Cortex of kidney (tissue), 1 donor: ENCODE measurements at places on chromosomes 13 and 19.

GRCh38 chr13:44058624-44059215 lies 179.0 kb downstream of the LACC1 start:
- DNase-seq, result no peak

GRCh38 chr13:97566907-97567306 lies 132.9 kb downstream of the RAP2A start:
- DNase-seq, result no peak

GRCh38 chr13:26919732-26920131 lies 159.1 kb upstream of the GPR12 start:
- no peak for DNase-seq

DNA sequence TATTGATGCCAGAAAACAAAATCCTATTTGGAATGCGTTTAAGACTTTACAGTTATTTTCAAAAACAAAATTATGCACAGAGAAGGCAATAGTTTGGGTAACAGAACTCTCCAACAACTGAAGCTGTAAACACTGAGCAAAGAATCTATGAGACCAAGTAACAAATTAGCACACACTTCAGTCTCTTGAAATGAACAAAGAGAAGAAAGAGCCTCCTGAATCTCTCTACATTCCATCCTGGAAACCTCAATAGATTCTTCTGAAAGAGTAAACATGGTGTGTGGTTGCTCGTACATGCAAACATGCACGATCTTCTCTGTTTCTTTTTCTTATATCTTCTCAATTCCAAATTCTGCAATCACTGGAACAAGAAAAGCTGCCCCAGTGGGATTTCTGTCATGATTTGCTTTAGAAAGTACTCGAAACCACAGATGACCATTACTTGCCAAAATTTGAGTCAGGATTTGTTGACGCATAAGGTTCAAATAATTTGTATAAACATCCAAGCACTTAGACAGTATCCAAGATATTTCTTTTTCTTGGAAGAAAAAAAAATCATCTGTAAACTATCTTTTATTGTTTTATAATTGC lies 137.9 kb upstream of the DACH1 start:
- no peak for DNase-seq

- no peak for DNase-seq
Measured at GRCh38 chr13:110628952-110629701, 13.8 kb downstream of the NAXD start.

DNA sequence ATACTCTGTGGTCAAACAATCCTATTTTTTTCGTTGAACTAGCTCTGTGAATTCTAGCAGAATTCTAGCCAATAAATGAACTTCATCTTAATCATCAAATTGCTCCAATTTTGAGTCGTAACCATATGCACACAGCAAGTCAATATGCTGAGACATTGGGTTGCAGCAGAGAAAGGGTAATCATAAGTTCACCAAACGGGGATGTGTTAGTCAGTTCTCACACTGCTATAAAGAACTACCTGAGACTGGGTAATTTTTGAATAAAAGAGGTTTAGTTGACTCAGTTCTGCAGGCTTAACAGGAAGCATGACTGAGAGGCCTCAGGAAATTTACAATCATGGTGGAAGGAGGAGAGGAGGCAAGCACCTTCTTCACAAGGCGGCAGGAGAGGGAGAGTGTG lies 67.7 kb upstream of the ABCC4 start:
- no peak for DNase-seq

GRCh38 chr19:2618611-2619010 lies 83.9 kb downstream of the GNG7 start:
- DNase-seq, result no peak

DNA sequence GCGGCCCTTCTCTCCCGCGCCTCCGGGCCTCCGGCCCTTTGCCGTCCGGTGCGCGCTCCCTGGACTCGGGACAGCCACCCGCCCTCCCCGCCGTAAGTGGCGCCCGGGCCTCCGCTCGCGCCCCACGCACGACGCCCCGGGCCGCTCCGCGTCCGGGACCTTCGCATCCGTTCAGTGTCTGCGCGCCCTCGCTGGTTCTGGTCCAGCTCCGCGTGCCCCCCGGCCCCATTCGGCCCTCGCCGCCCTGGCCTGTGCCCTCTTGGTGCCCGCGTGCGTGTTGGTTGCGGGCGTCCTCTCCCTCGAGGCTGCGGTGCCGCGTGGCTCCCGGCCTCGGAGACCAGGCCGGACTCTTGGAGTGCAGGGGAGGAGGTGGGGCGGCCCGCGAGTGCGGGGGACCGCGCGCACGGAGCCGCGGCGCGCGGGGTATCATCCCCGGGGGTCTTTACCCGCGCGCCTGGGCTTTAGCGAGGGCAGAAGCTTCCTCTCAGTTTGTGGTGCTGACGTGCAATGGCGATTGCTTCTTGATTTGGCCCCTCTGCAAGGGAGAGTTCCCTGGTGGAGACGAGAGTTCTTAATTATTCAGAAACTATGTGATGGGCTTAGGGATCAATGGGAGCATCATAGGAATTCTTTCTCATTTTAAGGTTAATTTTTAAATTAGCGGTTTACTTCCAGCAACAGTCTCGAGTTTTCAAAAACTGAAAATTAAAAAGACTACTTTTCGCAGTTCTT lies 757 bp downstream of the WASF3 start:
- no peak for DNase-seq

- no peak for DNase-seq
Measured at GRCh38 chr13:87954091-87954490, 282.9 kb downstream of the SLITRK5 start.

GRCh38 chr13:60108589-60108988 lies 55.1 kb downstream of the DIAPH3 start:
- DNase-seq, result no peak

DNA sequence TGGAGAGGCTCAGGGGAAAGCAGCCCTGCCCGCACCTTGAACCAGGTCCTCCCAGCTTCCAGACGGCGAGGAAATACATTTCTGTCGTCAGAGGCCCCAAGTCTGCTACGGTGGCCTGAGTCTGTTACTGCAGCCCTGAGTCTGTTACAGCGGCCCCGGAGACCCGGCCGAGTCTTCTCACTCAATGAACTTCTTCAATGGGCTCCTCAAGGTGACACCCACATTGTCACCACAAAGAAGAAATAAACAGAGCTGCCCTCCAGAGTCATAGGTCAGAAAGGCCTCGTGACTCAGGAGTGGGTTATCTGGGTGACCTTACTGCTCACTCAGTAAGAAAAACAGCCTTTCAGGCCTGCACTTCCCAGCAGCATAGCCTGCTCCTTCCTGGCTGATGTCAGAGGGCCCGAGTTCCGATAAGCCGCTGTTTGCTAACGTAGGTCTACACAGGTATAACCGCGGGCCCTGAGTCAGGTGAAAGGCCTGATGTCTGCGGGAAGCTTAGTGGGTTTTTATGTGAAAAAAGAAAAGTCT lies 66.9 kb upstream of the TM9SF2 start:
- DNase-seq, result no peak

DNA sequence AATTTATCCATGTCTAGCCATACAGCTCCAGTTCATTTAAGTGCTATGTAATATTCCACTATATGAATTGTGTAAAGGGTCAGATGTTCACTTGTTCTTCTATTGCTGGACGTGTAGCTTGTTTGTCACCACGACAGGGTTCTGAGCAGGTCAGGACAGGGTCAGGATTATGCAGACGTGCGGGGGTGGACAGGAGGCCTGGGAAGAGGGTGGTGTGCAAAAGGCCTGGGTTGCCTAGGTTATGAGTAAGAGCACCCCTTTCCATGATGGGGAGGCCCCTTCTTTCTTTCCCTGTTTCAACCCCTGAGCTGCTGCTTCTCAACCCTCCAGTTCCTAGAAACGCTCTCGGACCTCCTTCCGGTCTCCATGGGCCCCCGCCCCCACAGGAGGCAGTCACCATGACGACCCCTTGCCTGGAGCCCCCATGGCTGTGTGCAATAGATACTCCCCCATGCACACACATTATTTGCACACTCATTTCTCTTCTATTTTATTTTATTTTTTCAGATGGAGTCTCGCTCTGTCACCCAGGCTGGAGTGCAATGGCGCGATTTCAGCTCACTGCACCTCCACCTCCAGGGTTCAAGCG lies 2.0 kb downstream of the EXOC3L2 start:
- no peak for DNase-seq

DNA sequence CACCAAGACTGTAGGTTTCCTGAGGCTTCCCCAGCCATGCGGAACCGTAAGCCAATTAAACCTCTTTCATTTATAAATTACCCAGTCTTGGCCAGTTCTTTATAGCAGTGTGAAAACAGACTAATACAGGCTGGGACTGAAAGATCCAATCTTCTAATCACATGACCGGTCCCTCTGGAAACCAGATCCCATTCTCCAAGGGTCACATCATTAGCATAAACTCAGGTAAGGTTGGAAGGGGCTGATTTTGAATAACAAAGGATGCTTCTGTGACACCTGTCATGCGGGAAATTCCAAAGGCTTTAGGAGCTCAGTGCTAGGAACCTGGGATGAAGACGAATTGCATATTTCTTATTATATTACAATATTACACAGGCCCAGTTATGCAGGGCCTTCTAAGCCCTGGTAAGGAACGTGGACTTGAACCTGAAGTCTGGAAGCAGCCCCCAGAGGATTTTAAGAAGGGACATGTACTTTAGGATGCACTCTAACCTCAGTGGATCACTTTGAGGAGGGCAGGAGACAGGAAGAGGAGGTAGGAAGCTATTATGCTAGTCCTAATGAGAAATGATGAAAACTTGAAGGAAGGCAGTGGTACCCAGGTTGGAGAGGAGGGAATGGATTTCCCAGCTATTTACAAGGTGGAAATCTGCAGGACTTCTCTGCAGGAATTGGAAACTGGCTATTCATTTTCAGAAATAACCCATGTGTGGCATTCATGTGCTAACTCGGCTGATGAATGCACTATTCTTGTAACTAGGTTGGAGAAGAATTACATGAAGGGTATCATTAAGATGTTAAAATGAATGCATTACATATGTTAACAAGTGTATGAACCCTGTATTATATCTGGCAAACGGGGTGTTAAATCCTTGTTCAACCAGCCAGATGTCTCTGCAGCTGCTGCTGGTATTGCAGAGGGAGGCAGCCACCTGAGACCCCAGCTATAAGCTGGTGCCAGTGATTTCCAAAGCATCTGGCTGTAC lies 19.3 kb downstream of the TNFSF11 start:
- no peak for DNase-seq

DNA sequence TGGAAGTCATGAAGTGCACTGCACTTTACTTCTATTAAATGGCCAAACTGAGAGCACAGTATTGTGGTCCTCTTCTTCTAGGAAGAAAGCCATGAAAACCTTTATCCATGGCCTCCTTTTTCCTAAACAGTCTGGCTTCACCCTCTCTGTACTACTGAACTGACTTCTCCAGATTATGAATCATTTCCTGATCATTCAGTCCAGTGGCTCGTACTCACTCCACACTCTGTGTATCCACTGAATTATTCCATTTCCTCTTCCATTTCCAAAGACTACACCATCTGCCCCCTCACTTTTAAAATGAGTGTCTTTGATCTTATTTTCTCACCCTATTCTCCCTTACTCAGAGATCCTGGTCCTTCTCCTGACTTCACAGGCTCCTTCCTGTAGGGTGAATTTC lies 29.7 kb upstream of the FREM2 start:
- DNase-seq, result no peak

- no peak for DNase-seq
Measured at GRCh38 chr19:18045307-18046050, 37.5 kb downstream of the ARRDC2 start.

GRCh38 chr13:67017276-67017675 lies 212.9 kb downstream of the PCDH9 start:
- no peak for DNase-seq

DNA sequence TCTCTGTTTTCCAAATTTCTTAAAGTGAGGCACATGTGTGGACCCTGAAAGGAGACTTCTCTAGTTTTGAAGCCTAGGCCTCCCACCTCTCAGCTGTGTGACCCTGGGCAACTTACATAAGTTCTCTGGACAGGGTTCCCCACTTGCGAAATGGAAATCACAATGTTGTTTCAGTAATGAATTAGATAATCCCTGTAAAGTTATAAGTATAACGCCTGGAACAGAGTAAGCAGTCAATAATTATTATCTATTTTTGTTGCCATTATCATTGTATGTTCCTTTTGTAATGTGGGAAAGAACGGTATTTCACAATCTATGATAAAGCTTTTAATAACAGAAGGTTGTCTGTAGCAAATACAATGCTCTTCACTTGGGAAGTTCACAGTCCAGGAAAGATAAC lies 437.3 kb upstream of the ZNF507 start:
- no peak for DNase-seq

DNA sequence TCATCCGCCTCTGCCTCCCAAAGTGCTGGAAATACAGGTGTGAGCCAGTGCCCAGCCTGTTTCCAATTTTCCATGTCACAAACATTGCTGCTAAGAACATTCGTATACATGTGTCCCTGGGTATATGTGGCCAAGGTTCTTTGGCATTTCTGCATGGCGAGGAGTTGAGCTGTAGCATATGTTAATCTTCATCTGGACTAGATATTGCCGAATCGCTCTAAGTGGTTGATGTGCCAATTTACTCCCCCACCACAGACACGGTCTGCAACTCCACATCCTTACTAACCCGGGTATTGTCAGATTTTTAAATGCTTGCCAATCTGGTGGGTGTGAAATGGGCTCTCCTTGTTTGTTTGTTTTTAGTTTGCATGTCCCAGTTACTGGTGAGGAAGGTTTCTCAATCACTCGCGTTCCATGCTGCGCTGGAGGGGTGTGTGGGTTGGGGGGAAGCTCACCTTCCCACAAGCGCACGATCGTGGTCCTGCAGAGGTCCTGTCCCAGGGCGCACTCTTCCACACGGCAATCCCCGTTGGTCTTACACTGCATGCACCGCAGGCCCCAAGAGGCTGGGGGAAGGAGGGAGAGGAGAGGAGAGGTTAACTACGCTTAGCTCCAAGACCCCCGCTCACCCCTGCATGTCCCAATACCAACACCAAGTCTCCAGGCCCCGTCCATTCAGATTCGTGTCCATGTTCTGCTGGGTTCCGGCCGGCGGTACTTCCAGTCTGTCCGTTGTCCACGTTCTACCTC lies 2.7 kb downstream of the PLAUR start:
- no peak for DNase-seq

GRCh38 chr13:108895220-108895704 lies 265.9 kb downstream of the MYO16 start:
- no peak for DNase-seq

DNA sequence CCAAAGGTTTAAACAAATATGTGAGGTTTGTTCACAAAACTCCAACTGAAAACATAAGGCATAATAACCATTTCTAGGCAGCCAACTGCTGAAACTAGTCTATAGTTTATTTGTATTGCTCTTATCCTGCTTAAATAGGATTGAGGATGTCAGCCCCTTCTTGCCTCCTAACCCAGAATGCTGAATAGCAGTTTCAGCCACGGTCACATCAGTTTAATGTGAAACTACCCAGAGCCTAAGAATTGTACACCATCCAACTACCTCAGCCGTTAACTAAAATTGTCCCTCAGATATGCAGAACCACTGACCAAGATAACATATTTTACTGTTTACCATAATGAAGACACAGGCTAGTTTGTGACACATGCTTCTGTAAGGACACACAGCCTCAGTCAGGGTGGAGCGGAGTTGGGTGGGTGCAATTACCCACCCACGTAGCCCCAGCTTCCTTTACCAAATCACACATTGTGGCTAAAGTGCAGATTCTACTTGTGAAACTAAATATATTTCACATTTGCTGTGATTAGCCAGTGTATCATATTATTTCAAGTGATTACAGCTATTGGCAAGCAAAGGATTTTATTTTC lies 259.9 kb downstream of the EFNB2 start:
- no peak for DNase-seq
